Osteocyte (in vitro differentiated cells): ENCODE measurements at places on chromosomes 2 and 18. TPM values are rescaled to one million over a fixed set of nuclear protein-coding genes. Genes with fewer than 3 reads are reported as not detected.

The SATB2 gene
- 11.6 and 12.8 TPM in 2 replicates for total RNA-seq

DNA sequence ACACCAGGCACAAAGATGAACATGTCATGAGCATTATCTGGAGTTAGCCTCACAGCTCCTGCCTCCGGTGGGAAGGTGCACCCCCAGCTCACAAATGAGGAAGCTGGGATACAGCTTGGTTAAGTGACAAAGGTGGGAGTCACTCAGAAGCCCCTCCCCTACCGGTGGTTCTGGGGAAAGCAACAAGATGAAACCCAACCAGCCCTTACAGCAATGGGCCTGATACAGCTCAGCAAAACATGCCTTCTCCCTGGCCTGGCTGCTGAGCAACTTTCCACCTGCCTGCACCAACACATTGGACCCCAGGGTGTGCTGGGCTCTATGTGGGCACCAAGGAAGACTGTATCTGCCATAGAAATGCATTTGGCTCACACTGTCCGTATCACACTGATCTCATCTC, 113.2 kb downstream of the GYPC start:
- no peak for DNase-seq

GRCh38 chr2:112048236-112048592, 6.9 kb upstream of the TMEM87B start:
- peak; percentile 7 for DNase-seq

- peak; percentile 54 for DNase-seq
Measured at GRCh38 chr2:218069606-218070300, 700 bp downstream of the RUFY4 start.

DNA sequence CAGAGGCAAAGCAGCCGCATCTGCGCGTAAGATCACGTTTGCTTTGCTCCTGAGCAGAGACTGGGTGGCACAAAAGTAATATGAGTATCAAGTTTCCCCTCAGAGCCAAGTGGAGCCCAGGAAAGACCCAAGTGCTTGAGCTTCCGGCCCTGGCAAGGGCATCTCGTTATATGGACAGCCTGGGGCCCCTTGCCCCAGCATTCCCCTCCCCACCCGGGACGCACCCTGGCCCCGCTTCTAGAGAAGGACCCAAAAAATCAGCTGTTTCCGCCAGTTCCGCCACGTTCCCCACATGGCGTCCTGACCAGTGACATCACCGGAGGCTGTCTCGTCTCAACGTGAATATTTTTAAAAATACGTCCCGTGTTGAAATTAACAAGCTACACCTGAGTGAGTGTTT, 135.1 kb downstream of the NFATC1 start:
- DNase-seq: no peak

DNA sequence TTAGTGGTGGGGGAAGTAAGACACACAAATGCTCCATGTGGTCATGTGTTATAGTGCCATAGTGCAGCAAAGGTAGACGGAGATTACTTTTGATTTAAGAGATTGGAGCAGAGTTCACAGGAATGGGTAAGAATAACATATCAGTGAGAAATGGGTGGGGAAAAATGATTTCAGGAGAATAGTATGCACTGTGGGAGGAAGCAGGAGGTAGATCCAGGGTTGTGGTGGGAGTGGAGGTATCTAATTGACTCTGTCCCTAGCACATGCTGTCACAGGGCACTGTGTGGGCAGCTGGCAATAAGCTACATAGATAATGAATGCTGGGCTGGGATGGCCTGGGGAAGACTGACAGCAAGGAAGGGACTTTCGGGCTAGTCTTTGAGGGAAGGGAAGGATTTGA, 65.3 kb downstream of the STAT1 start:
- no peak for DNase-seq

DNA sequence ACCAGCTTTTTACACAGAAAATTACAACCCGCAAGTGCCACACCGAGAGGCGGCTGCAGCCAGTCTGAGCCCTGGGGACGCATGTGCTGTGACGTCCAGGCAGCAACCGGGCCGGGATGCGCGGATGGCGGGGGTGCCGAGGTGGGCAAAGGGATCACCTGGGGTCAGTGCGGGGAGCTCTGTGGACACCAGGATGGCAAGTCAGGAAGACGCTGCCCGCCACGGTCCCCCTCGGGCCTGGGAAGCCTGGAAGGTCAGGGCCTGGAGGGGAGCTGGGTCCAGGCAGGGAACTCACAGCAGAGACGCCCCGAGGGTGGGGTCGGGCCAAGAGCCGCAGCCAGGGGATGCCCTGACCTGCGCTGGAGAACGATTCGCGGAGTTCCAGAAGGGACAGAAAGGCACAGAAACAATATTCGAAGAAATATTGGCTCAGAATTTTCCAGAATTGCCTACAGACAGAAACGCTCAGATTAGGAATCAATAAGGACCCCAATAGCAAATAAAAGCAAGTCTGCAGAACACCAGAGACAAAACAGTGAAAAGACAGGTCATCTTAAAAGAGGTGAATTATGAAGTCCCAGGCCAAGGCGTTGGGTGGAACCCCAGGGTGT, 11.7 kb upstream of the KIF1A start:
- no peak for DNase-seq

DNA sequence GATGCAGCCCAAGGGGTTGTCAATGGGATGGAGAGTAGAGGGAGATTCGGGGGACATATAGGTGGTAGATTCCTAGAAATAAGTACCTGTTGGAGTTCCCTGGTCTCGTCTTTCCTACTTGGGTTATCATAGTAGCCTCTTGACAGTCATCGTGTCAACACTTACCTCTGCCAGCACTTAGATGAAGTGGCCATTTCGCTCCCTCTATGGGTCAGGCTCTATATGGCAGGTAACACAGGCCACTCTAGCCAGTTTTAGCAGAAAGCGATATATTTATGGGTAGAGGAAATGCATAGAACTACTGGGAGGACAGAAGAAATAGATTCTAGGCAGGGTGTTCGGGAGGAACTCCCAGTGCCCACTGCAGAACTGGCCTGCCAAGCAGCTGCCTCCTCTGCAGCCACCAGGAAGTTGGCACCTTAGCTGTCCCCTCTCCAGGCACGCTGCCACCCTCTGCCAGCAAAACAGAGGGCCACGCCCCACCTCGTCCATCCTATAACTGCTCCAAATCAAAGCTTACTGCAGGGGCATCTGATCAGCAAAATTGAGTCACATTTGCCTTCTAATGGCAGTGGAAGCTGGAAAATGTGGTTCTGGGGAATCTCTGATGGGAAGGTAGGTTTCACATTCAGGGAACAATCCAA, 181.3 kb downstream of the INSIG2 start:
- peak; percentile 65 for DNase-seq

DNA sequence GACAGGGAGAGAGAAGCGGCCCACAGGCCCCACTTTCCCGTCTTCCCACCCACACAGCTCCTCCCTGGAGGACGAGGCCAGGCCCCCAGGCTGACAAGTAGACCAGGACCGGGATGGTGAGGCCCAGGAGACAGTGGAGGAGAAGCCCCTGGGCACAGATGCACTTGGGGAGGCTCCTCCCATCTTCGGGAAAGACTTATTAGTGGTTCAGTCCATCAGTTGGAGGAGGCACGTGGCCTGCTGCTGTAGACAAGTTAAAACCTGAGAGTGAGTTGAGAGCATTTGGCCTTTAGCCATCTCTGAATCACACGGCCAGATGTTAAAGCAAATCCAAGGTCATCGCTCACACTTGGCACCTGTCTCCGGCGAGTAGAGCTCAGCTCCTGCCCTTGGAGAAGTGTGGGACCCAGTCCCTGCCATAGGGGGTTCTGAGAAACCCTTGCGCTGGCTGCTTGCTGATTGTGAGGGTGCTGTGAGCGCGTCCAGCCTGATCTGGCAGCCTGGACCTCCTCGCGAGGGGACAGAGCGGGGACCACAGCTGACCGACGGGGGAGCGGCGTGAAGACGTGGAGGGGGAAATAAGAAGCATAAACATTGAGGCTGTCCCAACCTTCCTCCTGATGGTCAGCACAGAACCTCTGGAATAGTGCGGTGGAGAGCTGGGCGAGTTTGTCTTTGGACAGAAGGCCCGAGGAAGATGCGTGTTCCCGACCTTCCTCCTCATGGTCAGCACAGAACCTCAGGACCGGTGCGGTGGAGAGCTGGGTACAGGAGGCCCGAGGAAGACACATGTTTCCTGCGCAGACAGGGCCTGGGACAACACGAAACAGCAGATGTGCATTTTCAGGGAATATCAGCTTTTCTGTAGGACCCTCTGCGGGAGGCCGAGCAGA, 24.7 kb upstream of the ALLC start:
- peak; percentile 84 for DNase-seq

The OR6B2 gene
- not detected in 2 replicates for total RNA-seq

GRCh38 chr2:9712263-9712662, 81.5 kb upstream of the YWHAQ start:
- no peak for DNase-seq
